NAMALWA (cell line): ENCODE measurements at places on chromosomes 4 and X.

DNA sequence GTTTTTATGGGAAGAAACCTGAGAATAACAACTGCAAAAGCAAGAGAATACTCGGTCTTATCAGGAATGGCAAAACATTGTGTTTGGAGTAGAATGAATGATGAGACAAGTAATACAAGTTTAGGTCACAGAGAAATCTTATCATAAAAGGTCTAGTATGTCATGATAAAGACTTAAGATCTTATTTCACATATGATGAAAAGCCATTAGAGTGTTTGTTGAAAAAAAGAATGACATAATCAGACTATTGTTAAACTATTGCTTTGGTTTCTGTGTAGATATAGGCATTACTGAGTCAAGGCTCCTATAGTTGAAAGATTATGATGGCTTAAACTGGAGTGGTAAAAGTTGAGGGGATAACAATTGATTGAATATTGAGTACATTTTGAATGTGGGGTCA, 603.6 kb downstream of the CCSER1 start:
- no peak for DNase-seq

- no peak for DNase-seq
These were observed 2.0 kb downstream of the ANKRD37 start for GRCh38 chr4:185398618-185399017.

GRCh38 chr4:2515830-2516550, 20.5 kb upstream of the FAM193A start:
- DNase-seq = no peak

- DNase-seq = no peak
These were observed 137.7 kb upstream of the ZIC3 start for GRCh38 chrX:137428221-137428661.

DNA sequence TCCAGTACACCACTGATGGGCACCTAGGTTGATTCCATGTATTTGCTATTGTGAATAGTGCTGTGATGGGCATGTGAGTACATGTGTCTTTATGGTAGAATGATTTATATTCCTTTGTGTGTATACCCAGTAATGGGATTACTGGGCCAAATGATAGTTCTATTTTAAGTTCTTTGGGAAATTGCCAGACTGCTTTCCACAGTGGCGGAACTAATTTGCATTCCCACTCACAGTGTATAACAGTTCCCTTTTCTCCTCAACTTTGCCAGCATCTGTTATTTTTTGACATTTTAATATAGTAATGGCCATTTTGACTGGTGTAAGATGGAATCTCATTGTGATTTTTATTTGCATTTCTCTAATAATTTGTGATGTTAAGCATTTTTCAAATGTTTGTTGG, 25.9 kb downstream of the CC2D2A start:
- no peak for DNase-seq

GRCh38 chr4:133096972-133097371, 52.1 kb upstream of the PCDH10 start:
- DNase-seq = no peak
